Kasumi-1 (cell line): ENCODE measurements at places on chromosomes 6 and 20.

GRCh38 chr6:100452998-100453397, 11.7 kb downstream of the SIM1 start:
- no peak for DNase-seq

DNA sequence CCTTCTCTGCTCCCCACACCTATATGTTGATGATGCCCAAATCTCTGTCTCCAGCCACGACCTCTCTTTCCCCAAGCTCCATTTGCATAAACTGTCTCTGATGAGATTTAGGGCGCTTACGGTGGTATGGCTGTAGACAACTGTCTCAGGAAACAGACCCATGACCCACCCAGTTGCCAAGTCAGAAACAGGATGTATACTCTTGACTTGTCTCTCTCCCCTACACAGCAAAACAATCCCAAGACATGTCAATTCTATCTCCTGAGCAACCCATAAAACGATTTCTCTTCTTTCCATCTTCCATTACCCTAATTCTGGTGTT, 13.9 kb downstream of the GNL1 start:
- no peak for DNase-seq

GRCh38 chr6:68628161-68628560, 6.9 kb upstream of the ADGRB3 start:
- DNase-seq: peak; percentile 13

- no peak for DNase-seq
Measured at GRCh38 chr6:131628726-131629125, 684 bp upstream of the MED23 start.

- no peak for DNase-seq
Measured at GRCh38 chr6:130713144-130713543, 114.1 kb upstream of the SMLR1 start.

GRCh38 chr6:35960187-35960586, 39.3 kb upstream of the SRPK1 start:
- DNase-seq: no peak

- DNase-seq: no peak
Measured at GRCh38 chr6:109864050-109864449, 114.1 kb upstream of the GPR6 start.

GRCh38 chr20:57678340-57678739, 31.5 kb downstream of the PMEPA1 start:
- DNase-seq: no peak

DNA sequence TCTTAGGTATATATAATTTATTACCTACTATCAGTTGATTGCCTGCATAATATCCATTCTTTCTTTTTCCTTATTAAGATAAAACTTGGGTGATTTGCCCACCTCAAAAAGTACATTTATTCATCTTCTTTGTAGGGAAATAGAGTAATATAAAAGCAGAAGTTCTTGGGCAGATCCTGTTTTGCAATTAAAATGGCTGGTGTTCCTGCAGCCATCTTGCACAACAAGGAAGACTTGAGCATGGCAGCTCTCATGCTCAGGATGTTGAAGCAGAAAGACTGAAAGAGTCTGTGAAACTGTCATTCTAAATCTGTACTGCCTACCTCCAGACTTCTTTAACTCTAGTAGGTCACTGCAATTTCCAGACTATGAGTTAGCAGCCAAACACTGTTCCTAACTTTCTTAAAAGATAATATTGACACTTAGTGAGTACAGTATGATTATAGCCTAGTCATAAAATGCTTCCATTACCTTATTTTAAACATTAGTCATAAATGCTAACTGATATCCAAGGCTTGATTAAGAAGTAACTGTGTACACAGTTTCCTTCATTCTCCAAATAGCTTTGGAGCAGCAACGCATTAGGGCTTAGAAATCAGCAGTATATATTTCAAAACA, 24.6 kb upstream of the HTR1B start:
- peak; percentile 19 for DNase-seq

DNA sequence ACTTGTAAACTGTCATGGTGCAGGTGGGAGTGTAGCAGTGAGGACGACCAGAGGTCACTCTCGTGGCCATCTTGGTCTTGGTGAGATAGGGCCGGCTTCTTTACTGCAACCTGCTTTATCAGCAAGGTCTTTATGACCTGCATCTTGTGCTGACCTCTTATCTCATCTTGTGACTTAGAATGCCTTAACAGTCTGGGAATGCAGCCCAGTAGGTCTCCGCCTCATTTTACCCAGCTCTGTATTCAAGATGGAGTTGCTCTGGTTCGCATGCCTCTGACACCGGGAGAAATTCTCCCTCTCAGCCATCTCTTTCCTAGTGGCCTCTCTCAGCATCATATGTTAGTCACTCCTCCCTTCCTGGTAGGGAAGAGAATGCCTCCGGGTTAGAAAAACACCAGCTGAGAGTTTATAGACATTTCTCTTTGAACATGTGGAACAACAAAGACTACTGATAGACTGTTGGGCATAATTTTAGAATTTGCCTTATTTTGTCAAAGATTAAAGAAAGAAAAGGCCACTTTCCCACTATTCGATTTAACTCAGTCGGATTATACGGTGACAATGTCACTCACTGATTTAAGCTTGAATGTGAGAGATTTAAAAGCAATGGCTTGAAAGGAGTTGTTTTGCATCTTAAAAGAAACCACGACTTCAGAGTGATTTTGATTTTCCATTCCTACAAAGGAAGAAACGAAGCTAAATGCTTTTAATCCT, 67.9 kb upstream of the SNX9 start:
- no peak for DNase-seq

- DNase-seq: no peak
Measured at GRCh38 chr6:167325766-167326165, 880 bp downstream of the TTLL2 start.

DNA sequence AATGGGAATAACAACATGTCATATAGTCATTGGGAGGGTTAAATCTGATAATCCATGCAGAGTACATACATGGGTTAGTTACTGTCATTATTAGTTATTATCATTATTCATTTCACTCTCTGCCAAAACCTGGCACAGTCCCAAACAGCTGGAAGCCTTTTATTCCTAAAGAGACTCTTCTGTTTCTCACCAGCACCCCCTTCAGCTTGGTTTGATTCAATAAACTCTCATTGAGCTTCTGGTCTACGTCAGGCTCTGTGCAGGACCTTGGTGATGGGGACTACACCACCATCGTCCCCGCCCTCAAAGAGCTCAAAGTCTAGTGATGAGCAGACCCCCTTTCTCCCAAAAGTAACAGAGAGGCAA, 2.3 kb downstream of the KCNK15 start:
- DNase-seq: no peak

DNA sequence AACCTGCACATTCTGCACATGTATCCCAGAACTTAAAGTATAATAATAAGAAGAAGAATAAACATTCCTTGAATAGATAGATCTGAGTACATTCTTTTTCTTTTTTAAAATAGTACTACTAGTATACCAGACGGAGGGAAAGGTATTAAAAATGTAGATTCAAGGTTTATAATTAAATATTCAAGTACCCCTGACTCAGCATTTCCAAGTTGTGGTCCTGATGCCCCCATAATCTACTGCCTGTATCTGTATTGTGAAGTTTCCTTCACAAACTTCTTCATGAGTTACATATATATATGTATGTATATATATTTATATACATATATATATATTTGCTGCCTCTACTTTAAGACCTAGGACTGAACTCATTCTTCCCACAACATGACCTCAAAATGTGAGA, 14.0 kb downstream of the FRK start:
- DNase-seq: no peak

GRCh38 chr6:108557494-108558371, 3.0 kb upstream of the FOXO3 start:
- DNase-seq: peak; percentile 69

GRCh38 chr6:54050750-54051149, 60.5 kb upstream of the MLIP start:
- DNase-seq: no peak

- no peak for DNase-seq
Measured at GRCh38 chr6:54737247-54737646, 109.3 kb upstream of the FAM83B start.

GRCh38 chr20:44765091-44765490, 19.4 kb downstream of the KCNK15 start:
- no peak for DNase-seq

DNA sequence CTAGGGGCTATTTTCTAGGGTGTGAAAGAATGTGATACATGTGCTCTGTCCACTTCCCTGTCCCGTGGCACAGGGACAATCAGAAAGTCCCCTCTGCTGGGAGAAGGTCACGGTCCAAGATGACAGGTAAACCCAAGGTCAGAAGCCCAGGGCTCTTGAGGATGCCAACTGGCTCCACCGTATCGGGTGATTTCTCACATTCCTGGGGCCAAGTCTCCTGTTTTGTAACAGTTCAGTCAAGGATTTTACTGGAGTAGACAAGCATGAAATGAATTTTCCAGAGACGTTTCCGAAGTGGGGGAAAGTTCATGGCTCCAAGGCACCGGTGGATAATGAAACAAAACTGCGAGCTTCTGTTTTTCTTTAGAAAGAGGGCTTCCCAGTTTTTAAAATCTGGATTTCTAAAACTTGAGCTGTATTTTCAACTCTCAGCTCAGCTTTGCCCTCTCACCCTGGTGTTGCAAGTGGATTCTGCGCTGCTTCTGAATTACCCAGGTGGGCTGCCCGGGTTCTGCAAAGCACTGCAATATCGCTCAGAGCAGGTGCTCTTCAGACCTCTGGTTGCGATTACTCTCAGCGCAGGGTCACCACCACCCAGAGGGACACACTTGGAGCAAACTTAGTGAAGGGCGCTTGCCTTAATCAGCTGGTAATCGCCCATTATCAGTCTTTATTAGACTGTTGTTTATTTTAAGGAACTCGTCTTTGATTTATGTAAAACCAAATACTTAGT, 64.4 kb upstream of the TMEM170B start:
- no peak for DNase-seq

GRCh38 chr20:44411757-44412401, 56.4 kb downstream of the HNF4A start:
- DNase-seq: no peak

DNA sequence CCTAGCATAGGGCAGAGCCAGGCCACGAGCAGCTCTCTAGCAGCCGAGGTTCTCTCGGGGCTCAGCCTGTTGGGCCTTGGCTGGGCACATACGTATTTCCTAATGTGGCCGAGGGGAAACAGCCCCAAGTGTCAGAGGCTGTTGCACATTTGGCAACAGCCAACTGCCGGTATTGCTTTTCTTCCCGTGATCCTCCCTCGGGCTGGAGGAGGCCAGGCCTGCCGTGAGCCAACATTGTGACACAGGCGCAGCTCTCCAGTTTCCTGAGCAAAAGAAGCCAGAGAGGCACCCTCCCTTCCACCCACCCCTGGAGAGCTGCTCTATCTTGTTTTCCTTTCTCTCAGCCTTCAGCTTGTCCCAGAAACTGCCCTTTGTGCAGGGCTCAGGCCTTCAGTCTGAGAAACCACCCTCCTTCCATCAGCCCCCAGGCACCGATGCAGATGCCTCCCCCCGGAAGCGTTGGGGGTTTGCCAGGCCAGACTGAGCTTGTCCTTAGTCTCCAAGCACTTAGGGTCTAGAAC, 5.1 kb upstream of the BPI start:
- peak; percentile 94 for DNase-seq

DNA sequence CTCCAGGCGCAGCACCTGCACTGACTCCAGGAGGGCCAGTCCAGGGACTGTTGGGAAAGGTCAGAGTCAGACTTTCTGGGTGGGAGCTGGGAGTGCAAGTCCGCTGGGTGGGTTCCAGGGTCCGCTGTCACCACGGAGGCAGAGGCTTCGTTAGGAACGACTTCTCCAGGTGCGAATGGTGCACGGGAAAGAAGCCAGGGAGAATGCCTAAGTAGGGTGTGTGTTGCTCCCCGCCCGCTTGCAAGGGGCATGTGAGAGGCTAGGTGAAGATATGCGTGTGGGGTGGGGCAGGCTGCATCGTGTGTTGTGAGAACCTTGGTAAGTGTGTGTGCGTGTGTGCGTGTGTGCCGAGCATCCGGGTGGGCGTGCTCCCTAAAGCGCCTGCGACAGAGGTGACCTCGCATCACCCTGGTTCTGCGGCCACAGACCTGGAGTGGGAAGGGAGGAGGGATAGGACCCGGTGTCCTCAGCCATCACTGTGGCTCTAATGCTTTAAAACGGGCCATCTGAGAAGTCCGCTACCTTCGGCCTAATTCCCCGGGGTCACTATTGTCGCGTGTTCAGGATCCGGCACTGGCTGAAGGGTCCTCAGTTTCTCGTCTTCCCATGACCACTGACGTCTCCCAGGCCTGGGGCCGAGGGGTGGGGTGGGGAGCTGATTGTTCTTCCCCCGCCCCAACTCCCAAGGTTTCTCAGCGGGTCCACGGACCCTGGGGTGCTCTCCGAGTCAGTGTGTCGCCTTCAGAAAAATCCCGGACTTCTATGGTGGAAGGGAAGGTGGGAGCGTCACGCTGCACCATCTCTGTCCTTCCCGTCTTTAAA, 6.1 kb downstream of the SLC32A1 start:
- no peak for DNase-seq

DNA sequence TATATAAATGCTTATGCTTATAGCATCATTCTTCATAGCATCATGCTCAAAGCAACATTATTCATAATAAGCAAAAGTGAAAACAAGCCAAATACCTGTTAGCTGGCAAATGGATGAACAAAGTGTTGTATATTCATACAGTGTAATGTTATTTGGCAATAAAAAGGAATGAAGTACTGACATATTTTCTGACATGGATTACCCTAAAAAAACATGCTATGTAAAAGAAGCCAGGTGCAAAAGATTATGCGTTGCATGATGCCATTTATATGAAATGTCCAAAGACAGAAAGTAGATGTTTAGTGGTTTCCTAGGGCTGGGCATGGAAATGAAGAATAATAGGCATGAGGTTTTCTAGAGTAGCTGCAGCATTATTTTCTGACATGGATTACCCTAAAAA, 77.1 kb downstream of the GFRA4 start:
- no peak for DNase-seq

DNA sequence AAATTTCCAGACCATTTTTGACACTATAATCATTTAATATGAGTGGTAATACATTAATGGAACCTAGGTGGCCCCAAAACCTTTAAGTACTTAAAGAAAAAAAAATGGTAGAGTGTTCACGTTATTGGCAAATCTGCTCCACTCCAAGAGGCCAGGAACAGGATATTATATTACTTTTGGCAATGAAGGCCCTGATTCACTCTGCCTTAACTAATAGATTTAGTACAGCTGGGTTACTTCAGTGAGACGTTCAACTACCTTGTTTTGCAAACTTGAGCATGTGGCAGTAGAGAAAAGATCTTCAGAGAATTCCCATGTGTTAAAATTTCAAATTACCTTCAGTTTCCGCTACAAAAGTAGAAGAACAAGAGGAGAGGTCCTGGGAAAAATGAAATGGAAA, 12.8 kb downstream of the ADNP start:
- no peak for DNase-seq

- DNase-seq: no peak
Measured at GRCh38 chr20:47396762-47397476, 40.4 kb upstream of the ZMYND8 start.

GRCh38 chr6:49609285-49609684, 27.4 kb downstream of the RHAG start:
- DNase-seq: no peak

GRCh38 chr6:15843764-15844163, 180.9 kb upstream of the DTNBP1 start:
- DNase-seq: no peak

GRCh38 chr20:36493801-36494114, 47.6 kb upstream of the MYL9 start:
- DNase-seq: no peak

GRCh38 chr20:6566821-6567220, 200.7 kb upstream of the BMP2 start:
- DNase-seq: no peak

GRCh38 chr6:81762132-81762531, 9.7 kb upstream of the TENT5A start:
- DNase-seq: no peak

- DNase-seq: no peak
Measured at GRCh38 chr20:59743767-59744485, 139.6 kb downstream of the PHACTR3 start.

- no peak for DNase-seq
Measured at GRCh38 chr6:131755597-131755996, 44.8 kb upstream of the CTAGE9 start.
